Left kidney (tissue), 8 donors: ENCODE measurements at places on chromosomes 12 and 14.
A peak's percentile ranks its signal among the peaks of the same experiment; 100 is the strongest.

GRCh38 chr12:109678719-109679118 is 34.9 kb upstream of the FAM222A start:
- DNase-seq = no peak

DNA sequence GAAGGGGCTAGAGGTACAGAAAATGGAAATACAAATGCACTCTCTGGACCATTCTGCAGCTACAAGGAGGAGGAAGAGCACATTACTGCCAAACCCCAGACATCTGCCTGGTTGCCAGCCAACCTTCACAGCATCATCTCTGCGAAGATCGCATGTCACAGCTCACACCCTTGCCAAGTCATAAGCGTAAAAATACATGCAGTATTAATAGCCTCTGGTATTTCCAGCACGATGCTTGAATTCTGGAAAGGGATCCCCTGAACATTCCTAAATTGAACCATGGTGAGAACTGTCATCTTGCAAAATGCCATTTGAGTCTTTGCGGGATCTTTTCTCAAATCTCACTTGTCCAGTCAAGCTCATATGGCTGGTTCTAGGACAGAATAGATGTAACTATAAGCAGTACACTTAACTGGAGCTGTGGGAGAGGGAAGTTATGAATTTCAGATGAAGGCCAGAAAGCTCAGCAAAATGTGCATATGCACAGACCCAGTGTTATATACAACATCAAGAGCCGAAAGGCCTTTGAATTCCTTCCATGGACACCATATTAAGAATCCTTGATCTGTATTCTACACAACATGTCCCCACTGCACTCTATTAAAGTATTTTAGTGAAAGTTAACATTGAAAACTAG is 211.6 kb downstream of the DUSP6 start:
- no peak for DNase-seq

DNA sequence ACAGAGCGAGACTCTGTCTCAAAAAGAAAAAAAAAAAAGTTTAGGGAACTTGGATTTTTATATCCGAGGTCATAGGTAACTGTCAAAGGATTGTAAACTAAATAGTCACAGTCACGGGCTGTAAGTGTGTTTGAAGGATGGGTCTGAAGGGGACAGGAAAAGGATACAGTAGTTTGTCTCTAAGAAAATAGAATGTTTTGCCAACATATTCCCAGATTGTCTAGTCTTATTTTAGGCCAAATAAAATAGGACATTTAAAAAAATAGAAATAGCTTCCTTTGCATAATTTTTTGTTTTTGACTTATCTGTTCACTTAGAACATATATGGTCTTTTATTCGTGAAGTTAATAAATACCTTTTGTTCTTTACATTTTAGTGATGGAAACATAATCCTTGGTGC is 24.2 kb upstream of the REP15 start:
- DNase-seq = peak; percentile 24

- no peak for DNase-seq
Observed at GRCh38 chr14:99616832-99617800, 13.1 kb upstream of the CCDC85C start.

- no peak for DNase-seq
Observed at GRCh38 chr14:51304941-51305340, 64.9 kb downstream of the TMX1 start.
